ENCODE measurements at places on chromosomes 3 and 15.

DNA sequence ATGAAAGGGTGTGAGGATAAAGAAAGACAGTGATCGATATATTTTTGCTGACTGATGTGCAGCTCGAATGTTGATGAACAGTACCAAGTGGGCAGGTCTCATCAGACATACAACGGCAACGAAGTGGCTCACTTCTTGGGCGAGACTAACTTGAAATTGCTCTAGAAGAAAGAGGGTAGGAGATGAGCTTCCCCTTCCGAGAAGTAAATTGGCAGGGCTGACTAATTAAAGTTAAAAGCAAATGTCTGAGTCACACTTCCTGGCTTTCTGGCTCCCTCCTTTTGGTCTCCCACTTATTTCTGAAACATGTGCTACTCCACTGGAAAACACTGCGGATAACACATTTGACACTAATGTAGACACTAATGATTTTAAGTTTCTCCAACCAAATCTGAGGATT, 228.3 kb downstream of the ABHD5 start:
- no peak for DNase-seq

- DNase-seq = no peak
These were observed 37.3 kb upstream of the POU1F1 start for GRCh38 chr3:87313641-87314040.

GRCh38 chr3:186932281-186933181, 2.2 kb downstream of the ST6GAL1 start:
- DNase-seq = no peak

- DNase-seq = no peak
These were observed 2.0 kb upstream of the GALK2 start for GRCh38 chr15:49168016-49168415.

DNA sequence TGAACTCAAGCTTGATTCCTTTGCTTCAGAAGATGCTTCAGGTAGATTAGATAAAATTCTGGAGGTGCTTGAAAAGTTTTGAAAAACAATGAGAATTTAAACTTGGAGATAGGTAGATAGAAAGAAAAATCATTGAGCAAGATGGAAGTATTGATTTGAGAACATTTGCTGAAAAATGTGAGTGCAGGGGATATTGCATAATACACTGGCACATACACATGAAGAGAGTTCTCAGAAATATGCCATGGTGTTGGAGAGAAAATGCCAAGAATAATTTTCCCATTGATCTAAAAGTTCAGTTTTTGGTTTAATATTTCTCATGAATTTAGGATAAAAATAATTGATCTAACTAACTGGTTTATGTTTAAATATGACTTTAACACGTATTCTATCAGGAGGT, 107.2 kb upstream of the GBE1 start:
- DNase-seq = no peak

GRCh38 chr3:83003917-83004316, 1242.5 kb upstream of the GBE1 start:
- no peak for DNase-seq

- no peak for DNase-seq
These were observed at the start of gene AHSG for GRCh38 chr3:186612721-186613636. AHSG (plus strand) TSS chr3:186613060; CDS start chr3:186613142, 82 bp downstream.

DNA sequence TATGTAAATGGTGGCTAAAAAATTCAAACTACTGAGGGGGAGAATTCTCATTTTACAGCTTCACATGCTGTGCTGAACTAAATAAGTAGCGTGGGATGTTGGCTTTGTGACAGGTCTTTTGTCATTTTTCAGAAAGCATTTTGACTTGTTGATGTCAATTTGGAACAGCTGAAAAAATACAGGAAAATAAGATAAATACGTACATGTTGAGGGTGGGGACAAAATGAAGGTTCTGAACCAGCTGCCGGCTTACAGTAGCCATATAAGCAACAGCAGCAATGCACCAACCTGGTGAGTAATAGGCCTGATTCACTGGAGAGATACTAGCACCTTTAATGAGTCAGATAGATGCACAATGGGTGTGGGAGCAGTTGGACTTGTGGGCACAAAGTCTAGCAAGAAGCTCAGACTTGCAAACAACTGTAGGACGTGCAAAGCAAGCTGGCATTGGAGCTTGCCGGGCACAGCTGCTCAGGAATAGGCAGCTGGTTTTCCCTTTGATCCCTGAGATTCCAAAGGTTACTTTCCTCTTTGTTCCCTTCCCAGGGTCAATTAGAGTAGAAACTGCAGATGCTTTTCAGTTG, 12.9 kb downstream of the B3GNT5 start:
- DNase-seq = no peak

- peak; percentile 69 for DNase-seq
These were observed 29.8 kb upstream of the SENP5 start for GRCh38 chr3:196837819-196838420.

- no peak for DNase-seq
These were observed 44.7 kb upstream of the PLCL2 start for GRCh38 chr3:16840101-16840424.

GRCh38 chr3:59046839-59047238, 3.0 kb downstream of the CFAP20DC start:
- no peak for DNase-seq

- DNase-seq = no peak
These were observed 108.7 kb upstream of the PHLDB2 start for GRCh38 chr3:111750278-111750884.

DNA sequence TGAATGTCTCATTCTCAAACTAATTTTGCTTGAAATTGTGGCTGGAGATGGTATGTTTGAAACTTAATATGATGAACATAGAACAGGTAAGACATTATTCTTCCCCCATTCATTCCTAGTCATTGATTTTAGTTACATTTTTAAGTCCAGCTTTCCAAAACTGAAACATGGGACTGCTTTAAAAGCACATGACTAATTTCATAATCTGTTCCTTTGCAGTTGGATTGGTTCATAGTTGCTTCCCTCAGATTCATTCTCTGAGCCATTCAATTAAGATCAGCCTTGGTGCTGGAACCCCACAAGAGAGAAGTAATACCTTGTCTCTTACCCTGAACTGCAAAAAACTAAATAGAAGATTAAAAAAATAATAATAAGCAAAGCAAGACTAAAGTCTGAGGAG, 87.5 kb upstream of the TGFBR2 start:
- DNase-seq = no peak

GRCh38 chr3:190064659-190065058, 56.0 kb downstream of the P3H2 start:
- no peak for DNase-seq

GRCh38 chr3:57783186-57784088, 27.3 kb downstream of the SLMAP start:
- DNase-seq = no peak

DNA sequence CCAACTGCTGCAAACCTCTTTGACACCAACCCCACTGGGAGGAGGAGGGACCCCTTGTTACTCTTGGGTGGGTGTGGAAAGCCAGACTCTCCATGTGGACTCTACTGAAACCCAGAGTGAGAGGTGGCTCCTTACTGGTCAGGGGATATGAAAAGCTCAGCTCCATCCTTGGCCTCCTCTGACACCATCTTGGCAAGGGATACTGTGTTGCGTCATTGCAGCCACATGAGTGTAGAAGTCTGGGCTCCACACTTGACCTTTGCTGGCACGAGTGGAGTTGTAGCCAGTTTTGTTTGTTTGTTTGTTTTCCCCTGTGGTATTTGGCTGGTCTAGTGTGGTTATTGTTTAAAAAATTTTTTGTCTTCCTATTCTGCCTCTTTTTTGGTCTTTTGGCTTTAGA, 289.1 kb downstream of the GAP43 start:
- no peak for DNase-seq

DNA sequence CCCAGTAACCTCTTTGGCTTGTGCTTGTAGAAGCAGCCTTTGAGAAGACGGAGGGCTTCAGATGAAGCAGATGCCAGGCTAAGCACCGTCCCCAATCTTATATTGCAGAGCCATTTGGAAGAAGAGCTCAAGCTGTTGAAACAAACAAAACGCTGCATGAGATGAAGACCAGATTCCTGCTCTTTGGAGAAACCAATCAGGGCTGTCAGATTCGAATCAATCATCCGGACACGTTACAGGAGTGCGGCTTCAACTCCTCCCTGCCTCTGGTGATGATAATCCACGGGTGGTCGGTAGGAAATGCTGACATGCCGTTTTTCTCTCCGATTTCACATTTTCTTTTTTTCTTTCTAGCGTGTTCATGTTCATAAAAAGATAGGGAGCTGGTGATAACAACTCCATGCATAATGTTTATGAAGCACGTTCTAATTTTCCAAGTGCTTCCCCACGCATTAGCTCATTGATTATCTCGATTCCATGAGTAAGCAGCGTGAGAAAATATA, 106.5 kb downstream of the LIPC start:
- no peak for DNase-seq

DNA sequence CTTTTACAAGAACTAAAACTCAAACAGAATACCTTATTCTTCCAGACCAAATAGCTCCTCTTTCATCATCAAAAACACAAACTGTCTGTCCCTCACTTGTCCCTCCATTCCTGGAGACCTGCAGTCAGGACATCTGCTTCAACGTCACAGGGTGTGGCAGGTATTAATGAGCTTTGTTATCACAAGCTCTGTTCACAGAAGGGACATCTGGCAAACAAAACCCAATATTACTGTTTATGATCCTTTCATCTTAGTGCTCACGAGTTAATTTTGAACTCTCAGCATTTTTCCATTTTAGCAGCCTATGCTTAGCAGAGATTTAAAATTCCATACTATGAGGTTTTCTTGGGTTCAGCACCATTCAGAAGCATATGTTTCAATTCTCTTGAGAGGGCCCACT, 32.9 kb downstream of the AP3S2 start:
- DNase-seq = no peak

DNA sequence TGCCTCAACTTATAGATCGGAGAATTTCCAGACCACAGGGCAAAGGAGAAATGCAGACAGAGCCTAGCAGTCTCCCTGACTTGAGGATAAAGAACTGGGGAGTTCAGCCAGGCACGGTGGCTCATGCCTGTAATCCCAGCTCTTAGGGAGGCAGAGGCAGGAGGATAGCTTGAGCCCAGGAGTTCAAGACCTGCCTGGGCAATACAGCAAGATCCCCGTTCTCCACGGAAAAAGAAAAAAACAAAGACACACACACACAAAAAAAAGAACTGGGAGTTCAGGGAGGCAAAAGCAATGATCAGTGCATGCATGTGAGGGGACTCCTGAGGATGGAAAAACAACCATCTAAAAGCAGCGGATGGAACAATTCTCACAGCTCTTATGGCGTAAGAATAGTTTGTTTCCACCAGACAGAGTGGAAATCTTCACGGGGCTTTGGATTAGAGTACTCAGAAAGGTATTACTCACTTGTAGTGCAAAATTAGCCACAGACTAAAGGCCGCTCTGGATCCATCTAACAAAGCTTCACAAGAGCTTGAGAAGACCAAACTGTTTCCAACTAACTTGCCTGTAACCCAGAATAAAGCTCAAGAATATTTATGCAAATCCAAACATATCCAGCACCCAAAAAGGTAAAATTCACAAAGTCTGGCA, 16.3 kb downstream of the SEC11A start:
- DNase-seq = no peak

GRCh38 chr3:73228437-73228836, 167.0 kb downstream of the EBLN2 start:
- no peak for DNase-seq

- DNase-seq = no peak
These were observed 37.9 kb downstream of the PARP15 start for GRCh38 chr3:122615303-122615702.

DNA sequence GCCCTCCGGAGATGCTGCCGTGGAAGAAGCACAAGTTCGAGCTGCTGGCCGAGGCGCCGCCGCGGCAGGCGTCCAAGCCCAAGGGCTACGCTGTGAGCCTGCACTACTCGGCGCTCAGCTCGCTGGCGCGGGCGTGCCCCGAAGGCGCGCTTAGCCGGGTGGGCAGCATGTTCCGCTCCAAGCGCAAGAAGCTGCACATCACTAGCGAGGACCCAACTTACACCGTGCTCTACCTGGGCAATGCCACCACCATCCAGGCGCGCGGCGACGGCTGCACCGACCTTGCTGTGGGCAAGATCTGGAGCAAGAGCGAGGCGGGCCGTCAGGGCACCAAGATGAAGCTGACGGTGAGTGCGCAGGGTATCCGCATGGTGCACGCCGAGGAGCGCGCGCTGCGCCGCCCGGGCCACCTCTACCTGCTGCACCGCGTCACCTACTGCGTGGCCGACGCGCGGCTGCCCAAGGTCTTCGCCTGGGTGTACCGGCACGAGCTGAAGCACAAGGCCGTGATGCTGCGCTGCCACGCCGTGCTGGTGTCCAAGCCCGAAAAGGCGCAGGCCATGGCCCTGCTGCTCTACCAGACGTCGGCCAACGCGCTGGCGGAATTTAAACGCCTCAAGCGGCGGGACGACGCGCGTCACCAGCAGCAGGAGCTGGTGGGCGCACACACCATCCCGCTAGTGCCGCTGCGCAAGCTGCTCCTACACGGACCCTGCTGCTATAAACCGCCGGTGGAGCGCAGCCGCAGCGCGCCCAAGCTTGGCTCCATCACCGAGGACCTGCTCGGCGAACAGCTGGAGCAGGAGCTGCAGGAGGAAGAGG, 1.3 kb downstream of the FAM43A start:
- DNase-seq = peak; percentile 21

- DNase-seq = no peak
These were observed 118.1 kb downstream of the CLSTN2 start for GRCh38 chr3:140052771-140053702.

DNA sequence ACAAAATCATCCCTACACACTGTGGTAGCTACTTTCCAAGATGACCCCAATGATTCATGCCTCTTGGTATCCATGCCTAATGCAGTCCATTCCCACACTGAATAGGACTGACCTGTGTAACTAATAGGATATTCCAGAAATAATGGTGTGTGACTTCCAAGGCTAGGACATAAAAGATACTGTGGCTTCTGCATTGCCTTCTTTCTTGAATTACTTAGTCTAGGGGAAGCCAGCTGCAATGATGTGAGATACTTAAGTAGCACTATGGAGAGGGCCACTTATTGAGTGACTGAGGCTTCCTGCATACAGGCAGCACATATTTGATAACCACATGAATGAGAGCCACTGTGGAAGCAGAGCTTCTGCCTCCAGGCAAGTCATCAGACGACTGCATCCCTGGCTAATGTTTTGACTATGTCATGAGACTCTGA, 50.1 kb downstream of the NR1I2 start:
- no peak for DNase-seq

- no peak for DNase-seq
These were observed 309.2 kb downstream of the MAGI1 start for GRCh38 chr3:65729555-65729954.

- DNase-seq = no peak
These were observed 193.1 kb upstream of the LPP start for GRCh38 chr3:187960820-187961219.

GRCh38 chr3:131711114-131711768, 208.5 kb upstream of the MRPL3 start:
- DNase-seq = no peak

GRCh38 chr3:51708216-51708845, 1.5 kb downstream of the GRM2 start:
- no peak for DNase-seq
